ENCODE measurements at places on chromosomes 11 and 22.

GRCh38 chr11:45847911-45848316 lies 639 bp downstream of the CRY2 start:
- DNase-seq, result no peak

DNA sequence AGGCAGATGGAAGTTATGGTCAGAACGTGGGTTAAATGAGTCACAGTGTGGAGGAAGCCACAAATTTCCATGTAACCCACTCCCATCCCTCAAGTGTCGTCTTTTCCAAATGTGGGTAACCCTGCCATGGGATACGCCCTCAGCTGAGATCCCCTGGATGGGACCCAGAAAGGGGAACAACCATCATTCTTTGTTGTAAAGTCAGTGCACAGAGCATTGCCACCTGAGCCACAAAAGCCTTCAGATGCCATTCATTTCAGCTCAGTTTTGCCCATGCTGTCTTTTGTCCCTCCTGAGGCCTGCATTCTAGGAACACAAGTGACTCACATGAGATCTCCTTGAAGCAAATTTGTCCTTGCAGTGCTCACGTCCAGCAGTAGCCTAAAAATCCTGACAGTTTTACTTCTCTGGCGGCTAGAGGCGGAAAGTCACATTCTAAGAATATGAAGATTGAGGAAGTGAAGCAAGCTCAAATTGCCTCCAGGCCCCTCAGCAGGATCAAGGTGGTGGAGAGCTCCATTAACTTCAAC lies 30.6 kb downstream of the MMP13 start:
- no peak for DNase-seq

DNA sequence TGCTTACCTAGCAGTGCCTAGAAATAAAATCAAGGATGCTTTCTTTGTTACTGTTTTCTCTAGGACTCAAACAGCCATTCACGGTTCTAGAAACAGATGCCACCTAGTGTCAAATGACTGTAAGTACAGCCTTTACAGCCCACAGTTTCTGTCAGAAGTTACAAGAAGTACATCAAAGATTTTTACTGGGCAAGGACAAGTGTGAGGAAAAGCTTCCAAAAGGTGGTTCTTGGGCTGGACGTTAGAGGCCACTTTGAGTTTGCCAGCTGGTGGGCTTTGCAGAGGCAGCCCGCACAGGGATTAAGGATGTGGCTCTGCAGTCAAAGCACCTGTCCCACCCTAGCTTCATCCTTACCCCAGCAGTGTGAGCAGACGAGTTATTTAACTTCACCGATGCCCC lies 6.9 kb downstream of the KMT5B start:
- peak; percentile 26 for DNase-seq

DNA sequence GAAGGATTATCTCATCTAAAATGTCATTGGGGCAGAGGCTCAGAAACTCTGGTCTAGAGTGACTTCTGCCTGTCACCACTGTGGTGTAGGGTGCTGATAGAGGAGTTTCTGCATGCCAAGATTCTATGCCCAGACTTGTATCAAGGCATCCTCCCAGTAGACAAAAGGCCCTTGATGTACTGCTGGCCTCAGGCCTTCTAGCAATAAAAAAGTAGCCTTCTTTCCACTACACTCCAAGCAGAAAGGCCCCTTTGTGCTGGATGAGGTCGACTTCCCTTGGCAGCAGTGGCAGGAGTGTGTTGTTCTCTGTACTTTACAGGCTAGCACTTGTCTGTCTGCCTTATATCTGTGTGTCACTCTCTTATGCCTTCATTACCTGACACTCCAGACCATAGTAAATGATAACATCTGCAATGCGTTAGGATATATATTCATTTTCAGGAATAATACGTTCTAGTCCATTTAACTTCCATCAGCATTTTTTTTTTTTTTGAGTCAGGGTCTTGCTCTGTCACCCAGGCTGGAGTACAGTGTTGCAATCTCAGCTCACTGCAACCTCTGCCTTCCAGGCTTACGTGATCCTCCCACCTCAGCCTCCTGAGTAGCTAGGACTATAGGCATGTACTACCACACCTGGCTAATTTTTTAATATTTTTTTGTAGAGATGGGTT lies 49.5 kb upstream of the RRM1 start:
- DNase-seq, result no peak

- DNase-seq, result no peak
These were observed 40.3 kb downstream of the RIBC2 start for GRCh38 chr22:45453764-45454163.

DNA sequence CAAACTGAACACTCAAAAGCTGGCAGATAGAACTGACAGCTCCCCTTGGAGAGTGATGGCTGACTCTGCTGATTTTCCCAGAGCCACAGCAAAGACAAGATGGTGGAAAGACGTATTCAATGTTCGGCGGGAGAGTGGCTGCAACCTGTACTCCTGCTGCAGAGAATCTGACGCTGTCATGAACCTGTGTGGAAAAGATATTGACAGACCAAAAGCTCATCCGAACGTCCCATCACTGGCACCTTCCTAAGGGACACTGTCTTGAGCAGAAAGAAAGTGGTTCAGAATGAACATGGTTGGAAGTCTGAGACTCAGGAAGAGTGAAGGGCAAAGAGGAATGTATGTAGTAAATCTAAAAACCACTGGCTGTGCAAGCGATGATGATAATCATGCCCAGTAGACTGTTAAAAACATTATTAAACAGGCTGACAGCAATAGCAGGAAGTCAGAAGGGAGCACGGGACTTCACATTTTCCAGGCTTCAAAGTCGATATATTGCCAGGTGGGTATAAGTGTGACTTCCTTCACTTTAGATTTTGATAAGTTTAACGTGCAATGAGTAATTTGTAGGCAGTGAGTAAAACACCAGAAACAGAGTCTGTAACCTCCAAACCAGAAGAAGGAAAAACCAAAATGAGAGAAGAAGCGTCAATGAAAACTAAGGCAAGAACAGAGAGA lies 6.2 kb upstream of the IL17REL start:
- no peak for DNase-seq

DNA sequence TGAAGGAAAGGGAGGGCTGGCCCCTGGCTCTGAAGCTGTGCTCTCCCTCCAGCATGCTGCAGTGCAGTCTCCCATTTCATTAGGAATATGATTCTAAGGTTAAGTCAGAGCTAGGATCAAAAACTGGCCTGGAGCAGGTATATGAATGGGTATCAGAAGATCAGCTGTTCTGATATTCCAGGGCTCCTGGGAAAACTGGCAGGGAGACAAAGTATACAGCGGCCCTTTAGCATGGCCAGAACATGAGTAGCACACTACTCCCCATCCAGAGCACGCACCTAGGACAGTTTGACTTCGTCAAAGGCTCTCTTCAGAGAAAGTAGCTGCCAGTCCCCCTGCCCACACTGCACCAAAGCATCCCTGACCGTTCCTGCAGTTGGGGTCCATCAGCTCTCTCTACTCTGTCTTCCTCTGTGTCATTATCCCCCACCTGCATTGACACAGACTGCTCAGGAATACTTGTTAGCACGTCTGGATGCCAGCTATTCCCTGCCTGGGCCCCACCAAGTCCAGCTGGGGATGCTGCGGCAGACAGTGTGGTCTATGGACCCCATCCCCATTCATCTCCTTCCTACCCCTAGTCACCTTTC lies 4.0 kb upstream of the FCHSD2 start:
- no peak for DNase-seq

DNA sequence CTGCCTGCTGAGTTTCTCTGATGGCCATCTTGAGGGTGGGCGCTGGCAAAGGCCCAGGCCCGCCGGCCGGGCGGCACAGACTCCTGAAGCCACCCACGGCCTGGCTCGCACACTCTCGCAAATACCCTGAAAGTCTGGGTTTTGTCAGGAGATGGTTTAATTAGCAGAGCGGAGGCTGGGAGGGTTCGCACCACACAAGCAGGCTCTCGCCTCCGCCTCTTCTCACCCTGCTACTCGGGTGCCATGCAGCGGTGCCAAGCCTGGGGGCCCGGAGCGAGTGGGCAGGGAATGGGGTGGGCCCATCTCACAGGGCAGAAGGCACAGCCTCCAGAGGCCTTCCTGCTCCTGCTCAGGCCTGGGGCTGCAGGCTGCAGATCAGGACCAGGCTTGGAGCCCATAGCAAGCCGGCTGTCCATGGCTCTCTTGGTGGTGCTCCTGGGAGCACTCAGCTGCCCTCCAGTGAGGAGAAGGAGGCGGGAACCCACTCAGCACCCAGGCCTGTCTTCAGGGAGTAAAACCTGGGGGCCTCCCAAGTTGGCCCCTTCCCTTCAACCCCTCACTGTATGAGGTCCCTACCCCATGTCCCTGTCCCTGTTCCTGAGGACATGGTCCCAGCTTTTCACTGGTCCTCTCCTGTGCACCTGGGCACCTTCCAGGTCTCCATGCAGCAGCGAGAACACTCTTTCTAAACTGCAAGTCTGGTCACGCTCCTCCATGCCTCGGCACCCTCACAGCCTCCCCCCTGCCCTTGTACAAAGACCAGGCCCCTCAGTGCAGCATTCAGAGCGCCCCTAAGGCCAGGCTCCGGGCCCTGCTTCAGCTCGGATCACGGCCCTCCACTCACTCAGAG lies 62.0 kb downstream of the FLRT1 start:
- DNase-seq, result no peak

- DNase-seq, result no peak
These were observed 51.4 kb downstream of the PACS1 start for GRCh38 chr11:66121466-66121865.

- DNase-seq, result no peak
These were observed 9.0 kb downstream of the RNF121 start for GRCh38 chr11:71937826-71938225.

GRCh38 chr11:75420224-75421034 lies 12.6 kb downstream of the KLHL35 start:
- no peak for DNase-seq

GRCh38 chr11:39741066-39741465 lies 1718.4 kb downstream of the LRRC4C start:
- DNase-seq, result no peak

GRCh38 chr11:94879006-94879405 lies 94.3 kb downstream of the CWC15 start:
- no peak for DNase-seq

DNA sequence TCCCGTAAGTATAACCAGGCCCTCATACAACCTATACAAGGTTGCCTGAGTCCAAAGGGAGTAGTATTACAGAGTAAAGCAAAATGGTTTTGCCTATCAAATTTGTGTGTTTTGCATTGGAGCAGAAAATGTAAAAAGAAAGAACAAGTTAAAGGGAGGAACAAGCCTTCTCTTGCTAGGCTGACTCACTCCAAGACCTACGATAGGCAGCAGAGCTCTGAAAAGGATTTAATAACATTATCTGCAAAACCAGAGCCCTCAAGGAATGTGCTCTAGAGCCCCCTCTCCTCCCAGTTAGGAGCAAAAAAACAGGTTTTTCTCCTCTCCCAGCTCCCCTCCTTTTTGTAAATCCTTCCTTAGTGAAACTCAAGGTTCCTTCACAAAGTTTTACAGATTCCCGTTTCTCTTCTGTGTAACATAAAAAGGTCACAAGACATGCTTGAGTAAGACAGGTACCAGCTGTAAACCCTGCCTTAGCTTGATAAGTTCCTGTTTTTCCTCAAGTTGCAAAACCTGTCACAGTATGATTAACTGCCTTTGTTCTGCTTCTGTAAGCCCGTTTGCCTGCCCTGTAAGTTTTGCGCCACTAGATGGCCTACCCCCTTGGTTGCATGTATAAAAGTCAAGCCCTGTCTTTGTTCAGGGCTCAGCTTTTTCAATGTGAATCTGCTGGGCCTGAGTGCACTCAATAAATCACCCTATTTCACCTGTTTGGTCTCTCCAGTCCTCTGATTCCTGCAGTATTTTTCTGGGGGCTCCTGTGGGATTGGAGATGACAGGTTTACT lies 498.2 kb downstream of the KCNA4 start:
- no peak for DNase-seq

DNA sequence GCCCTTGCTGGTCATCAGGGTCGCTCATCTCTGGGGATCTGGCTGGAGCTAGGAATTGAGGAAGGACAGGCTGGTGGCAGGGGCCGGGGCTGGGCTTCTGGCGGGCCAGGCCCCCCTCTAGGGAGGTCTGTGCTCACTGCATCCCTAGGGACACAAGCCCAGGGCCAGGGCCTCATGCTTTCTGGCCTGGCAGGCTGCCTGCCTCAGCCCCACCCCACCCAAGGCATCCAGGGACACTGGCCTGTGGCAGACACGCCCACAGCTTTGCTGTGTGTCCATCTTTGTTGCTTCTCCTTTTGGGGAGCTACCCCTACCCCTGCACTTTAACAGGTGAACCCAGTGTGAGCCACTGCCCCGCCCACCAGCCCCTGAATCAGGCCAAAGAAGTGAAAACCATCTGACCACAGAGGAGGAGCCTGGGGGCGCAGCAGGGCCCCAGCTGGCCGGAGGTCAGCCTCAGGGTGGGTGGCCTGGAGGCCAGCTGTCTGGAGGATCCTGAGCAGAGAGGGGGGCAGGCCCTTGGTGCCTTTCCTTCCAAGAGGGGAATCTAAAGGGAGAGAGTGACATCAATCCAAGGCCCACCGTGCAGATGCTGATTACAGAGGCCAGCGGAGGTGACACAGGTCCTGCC lies 26.8 kb upstream of the CELSR1 start:
- DNase-seq, result no peak

GRCh38 chr22:43978558-43978957 lies 23.3 kb downstream of the SAMM50 start:
- DNase-seq, result no peak

GRCh38 chr11:21142007-21142406 lies 472.6 kb downstream of the NELL1 start:
- no peak for DNase-seq

DNA sequence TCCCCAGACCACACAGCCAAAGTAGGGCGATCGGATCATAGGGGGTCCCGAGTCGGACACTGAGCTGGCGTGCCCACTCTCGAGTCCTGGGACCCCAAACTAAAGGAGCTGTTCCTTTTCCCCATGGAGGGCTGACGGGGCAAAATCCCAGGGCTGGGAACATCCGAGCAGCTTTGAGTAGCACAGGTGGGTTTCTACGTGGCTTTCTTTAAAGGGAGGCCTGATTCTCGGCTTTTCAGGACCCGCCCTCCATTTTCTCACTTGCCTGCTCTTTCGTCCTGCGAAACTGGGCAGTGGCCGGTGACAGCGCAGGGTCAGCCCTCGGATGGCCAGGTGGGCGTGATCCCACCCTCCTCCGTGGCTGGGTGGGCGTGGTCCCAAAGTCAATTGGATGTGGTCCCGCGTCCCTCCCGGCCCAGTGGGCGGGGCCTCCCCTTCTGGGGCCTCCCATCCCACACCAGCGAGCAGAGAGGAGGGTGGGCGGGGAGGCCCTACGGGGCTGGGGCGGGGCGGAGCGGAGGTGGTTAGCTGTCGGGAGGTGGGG lies 17.5 kb upstream of the TXNRD2 start:
- DNase-seq, result peak; percentile 45

GRCh38 chr22:26685601-26686000 lies 28.2 kb downstream of the MIAT start:
- no peak for DNase-seq

DNA sequence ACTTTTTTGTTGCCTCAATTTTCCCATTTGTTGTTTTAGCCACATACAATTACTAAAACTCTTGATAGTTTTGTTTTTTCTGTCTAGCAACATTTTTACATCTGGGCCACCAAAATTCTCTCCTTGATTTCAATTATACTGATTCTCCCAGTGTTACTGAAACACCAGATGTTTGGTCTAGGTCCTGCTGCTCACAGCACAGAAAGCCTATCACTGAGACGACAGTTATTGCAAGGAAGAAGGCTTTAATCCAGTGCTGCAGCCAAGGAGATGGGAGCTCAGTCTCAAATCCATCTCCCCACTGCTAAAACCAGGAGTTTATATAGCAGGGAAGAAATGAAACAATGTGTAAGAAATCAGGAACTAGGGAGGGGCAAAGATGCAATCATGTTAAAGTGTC lies 837.7 kb upstream of the CNTN5 start:
- no peak for DNase-seq

GRCh38 chr11:33059331-33060007 lies 20.1 kb downstream of the TCP11L1 start:
- no peak for DNase-seq

GRCh38 chr11:78801161-78801884 lies 226.7 kb upstream of the NARS2 start:
- peak; percentile 81 for DNase-seq
